ENCODE measurements at places on chromosomes 7 and 10.

- DNase-seq = no peak
- H3K4me1 ChIP-seq = peaks cover 16% of the 10 kb centered on the region
- no peaks in the 10 kb centered on the region for H3K27me3 ChIP-seq
- no peak overlapping the region for H3K27ac ChIP-seq
- H3K4me3 ChIP-seq = no peak overlapping the region
These were observed 23.0 kb downstream of the AMZ1 start for GRCh38 chr7:2710901-2711551.

DNA sequence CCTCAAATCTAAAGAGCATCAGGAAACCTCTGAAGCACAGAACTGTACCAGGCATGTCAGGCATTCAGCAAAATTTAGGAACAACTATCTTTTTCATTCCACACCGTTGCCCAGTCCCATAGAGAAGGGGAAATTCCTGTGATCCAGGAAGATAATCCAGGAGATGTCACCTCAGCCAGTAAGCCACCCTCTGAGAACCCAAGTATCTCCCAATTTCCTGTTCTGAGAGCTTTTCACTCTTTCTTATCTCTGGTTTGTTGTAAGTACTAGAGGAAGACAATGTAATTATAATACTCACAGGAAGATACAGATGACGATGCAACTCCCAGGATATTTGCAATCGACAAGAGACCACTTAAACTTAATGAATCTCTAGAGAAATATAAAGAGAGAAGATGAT lies 97.1 kb downstream of the TSPAN12 start:
- H3K27ac ChIP-seq = no peak overlapping the region
- H3K4me3 ChIP-seq = no peak overlapping the region
- no peak for DNase-seq
- H3K36me3 ChIP-seq = no peaks in the 10 kb centered on the region

- H3K27ac ChIP-seq = no peak overlapping the region
- no peak overlapping the region for H3K4me3 ChIP-seq
- H3K4me1 ChIP-seq = no peaks in the 10 kb centered on the region
- H3K36me3 ChIP-seq = no peaks in the 10 kb centered on the region
- H3K27me3 ChIP-seq = no peaks in the 10 kb centered on the region
- DNase-seq = no peak
These were observed 158.4 kb downstream of the COBL start for GRCh38 chr7:51158211-51158610.

DNA sequence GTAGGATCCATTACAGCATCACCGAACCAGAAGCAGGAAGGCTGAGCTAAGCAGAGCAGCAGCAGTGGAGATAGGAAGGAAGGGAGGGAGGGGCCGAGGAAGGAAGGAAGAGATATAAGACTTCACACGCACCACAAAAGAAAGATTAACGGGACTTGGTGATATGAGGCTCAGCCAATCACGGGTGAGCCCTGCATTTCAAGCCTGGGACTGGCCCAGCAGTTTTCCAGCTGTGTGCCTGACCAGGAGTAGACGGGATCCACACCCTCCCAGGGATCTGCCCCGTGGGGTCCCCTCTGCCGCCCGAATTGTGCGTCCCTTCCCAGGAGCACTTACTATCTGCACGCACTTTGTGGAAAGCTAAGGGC lies 16.2 kb downstream of the ATG9B start:
- H3K27me3 ChIP-seq = peaks cover 8% of the 10 kb centered on the region
- DNase-seq = no peak
- H3K4me3 ChIP-seq = no peak overlapping the region

- DNase-seq = no peak
- peaks cover 57% of the 10 kb centered on the region for H3K27me3 ChIP-seq
- H3K27ac ChIP-seq = no peak overlapping the region
- no peaks in the 10 kb centered on the region for H3K36me3 ChIP-seq
- no peak overlapping the region for H3K4me3 ChIP-seq
These were observed 47.0 kb upstream of the CDK1 start for GRCh38 chr10:60731134-60731885.

DNA sequence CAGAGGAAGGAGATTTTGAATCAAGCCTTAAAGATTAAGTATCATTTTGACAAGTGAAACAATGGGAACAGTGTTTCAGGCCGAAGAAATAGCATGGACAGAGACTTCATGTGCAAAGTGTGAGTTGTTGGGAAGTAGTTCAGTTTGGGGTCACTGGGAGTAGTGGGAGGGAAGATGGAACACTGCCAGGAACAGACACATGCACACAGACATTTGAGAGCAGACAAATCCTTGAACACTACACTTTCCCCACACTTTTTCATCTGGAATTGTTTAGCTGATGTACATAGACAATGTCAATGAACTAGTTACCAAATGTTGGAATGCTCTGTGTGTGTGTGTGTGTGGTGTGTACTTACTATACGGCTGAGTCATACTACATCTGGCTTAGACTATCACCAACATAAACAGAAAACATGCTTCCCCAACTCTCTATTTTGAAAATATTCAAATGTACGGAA lies 52.4 kb upstream of the LRRC17 start:
- no peaks in the 10 kb centered on the region for H3K4me1 ChIP-seq
- H3K36me3 ChIP-seq = no peaks in the 10 kb centered on the region
- no peak overlapping the region for H3K27ac ChIP-seq
- H3K4me3 ChIP-seq = no peak overlapping the region
- H3K27me3 ChIP-seq = no peaks in the 10 kb centered on the region

- DNase-seq = no peak
- H3K4me1 ChIP-seq = no peaks in the 10 kb centered on the region
- no peaks in the 10 kb centered on the region for H3K27me3 ChIP-seq
- H3K27ac ChIP-seq = no peak overlapping the region
- H3K4me3 ChIP-seq = no peak overlapping the region
These were observed 39.1 kb downstream of the PDE1C start for GRCh38 chr7:32030904-32031692.

DNA sequence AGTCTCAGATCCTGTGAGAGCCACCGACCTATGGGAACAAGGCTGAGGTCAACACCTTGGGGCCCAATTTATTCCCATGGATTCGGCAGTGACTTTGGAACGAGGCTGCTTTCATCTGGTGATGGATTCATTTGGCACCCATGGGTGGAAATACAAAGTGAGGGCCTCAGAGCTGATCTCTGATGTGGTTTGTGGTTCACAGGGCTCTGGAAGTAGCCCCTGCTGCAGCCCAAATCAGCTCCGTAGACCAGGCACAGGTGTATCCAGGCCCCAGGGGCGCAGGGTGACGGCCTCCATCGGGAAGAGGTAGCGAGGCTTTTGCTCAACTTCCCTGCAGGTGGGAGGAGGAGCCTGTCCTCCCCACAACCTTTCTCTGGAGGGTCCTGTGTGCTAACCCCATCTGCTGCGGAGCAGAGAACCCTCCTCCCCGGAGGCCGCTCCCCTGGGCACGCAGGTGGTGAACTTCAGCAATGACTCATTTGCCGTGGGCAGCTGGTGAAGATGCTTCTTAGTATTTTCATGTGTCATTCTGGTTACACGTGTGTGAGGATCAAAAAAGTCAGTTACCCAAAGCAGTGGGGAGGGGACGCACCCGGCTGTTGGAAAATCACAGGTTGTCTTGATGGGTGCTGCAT lies 7.5 kb upstream of the JAKMIP3 start:
- H3K27ac ChIP-seq = no peak overlapping the region
- no peaks in the 10 kb centered on the region for H3K36me3 ChIP-seq
- H3K27me3 ChIP-seq = no peaks in the 10 kb centered on the region
- no peak overlapping the region for H3K4me3 ChIP-seq
- no peak for DNase-seq

Data from neural progenitor cell (in vitro differentiated cells).